Fibroblast of villous mesenchyme (primary cell): ENCODE measurements at places on chromosomes 2 and 18. TPM values are rescaled to one million over a fixed set of nuclear protein-coding genes. Genes with fewer than 3 reads are reported as not detected.

- DNase-seq: no peak
Observed at GRCh38 chr2:208983486-208983885, 440.4 kb upstream of the MAP2 start.

- no peak for DNase-seq
Observed at GRCh38 chr2:98099939-98100743, 13.2 kb downstream of the VWA3B start.

GRCh38 chr2:133794114-133794513, 225.9 kb upstream of the NCKAP5 start:
- no peak for DNase-seq

GRCh38 chr2:226447338-226448300, 352.0 kb downstream of the IRS1 start:
- DNase-seq: no peak

DNA sequence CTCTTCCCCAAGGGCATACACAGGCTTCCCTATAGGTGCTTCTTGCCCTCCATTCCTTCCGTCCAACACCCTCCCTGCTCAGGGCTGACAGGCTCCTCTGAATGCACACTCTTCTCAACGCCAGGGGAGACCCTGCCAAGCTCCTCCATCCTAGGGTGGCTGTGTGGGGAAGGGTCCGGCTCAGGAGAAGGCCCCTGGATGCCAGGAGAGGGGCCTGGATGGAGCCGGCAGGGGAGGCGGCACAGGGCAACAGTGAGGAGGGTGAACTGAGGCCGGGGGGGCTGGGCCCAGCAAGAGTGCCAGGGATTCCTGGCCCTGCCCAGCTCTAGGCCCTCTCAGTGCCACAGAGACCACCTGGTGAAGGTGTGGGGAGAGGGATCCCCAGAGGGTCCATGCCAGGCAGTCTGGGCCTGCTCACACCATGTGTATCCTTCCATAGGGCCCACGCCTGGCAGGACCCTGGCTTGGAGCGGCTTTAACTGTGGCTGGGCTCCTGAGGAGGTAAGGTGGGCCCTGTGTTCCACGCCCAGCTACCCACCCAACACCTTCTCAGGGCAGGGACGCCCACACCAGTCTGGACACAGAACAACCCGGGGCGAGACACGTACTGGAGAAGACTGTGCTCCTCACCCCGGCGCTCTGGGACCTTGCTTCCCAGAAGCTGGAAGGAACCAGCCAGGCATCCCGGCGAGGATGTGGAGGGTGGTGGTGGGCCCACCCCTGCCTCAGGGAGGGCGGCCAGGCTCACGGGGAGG, 26.6 kb downstream of the HS6ST1 start:
- DNase-seq: no peak

DNA sequence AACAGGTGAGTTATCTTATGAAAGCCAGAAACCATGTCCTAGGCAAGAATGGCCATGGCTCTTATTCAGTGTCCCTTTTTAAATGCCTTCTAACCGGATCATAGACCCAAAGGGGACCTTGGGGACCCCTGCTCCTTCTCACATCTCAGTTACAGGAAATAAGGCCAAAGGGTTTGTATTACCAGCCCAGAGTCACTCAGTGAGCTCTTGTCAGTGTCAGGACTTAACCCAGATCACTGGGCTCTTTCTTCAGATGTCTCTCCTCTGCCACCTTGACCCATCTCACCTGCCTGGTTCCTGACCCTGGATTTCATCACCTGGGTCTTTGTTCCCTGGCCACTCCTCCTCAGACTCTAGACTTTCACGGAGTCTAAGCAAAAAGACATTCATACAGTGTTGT, 556.7 kb downstream of the CMPK2 start:
- DNase-seq: no peak

Gene ANKRD29
- 0.43 and 0.97 TPM in 2 replicates for total RNA-seq

- no peak for DNase-seq
Observed at GRCh38 chr2:8488001-8488738, 193.7 kb upstream of the ID2 start.

Gene ALPP
- total RNA-seq: not detected in 2 replicates

DNA sequence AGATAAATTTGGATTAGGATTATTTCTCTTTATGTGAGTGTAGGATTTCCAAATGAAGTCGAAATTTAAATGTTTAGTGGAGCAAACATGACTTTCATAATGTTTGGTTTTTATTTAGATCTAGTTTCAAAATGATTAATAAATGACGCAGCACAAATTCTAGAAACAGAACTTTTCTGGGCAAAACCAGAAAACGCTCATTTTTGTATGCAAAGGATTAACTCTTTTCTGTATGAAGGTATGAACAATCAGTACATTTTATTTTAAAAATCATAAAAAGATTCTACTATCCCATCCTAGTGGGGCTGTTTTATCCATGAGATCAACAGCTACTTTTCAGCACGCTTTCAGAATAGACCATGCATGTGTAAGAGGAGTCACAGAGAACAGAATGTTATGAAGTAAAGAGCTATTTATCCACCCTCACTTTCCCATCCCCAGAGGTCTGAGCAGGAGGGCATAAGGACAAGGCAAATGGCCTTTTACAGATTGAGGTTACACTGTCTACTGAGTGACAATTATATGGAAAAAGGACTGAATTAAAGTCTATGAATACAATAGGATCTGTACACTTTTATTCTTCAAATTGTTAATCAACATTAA, 270.8 kb downstream of the ZEB2 start:
- DNase-seq: no peak

- no peak for DNase-seq
Observed at GRCh38 chr2:179855673-179856072, 5.7 kb downstream of the ZNF385B start.

Gene GPBAR1
- total RNA-seq: under 0.01 TPM in 1 of 2 replicates, not detected in the other

GRCh38 chr2:13654416-13654815, 937.7 kb downstream of the TRIB2 start:
- DNase-seq: no peak

- no peak for DNase-seq
Observed at GRCh38 chr2:12081481-12082210, 335.2 kb downstream of the LPIN1 start.

GRCh38 chr2:38073211-38074057, 2.5 kb downstream of the CYP1B1 start:
- DNase-seq: no peak

- no peak for DNase-seq
Observed at GRCh38 chr2:170972296-170973224, 43.5 kb downstream of the GORASP2 start.
